ENCODE measurements at places on chromosomes 4 and X.

DNA sequence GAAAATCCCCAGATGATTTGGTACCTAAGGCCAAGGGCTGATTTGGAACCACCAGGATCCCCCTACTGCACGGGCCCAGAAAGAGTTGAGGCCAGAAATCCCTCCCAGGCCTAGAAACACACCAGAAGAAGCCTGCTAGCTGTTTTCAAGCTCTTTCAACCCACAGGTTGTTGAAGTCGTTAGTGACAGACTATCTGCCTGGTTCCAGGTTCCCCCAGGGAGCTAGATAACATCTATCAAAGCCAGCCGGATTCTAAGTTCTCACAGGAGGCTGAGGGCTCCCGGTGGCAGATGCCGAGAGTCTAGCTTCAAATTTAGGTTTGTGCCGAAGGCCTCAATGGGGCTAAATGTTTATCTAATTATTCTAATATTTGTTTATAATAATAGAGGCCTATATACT lies 132.0 kb upstream of the ATP6AP2 start:
- no peak for DNase-seq

- DNase-seq: no peak
These were observed 32.7 kb upstream of the GLRA2 start for GRCh38 chrX:14496674-14497073.

DNA sequence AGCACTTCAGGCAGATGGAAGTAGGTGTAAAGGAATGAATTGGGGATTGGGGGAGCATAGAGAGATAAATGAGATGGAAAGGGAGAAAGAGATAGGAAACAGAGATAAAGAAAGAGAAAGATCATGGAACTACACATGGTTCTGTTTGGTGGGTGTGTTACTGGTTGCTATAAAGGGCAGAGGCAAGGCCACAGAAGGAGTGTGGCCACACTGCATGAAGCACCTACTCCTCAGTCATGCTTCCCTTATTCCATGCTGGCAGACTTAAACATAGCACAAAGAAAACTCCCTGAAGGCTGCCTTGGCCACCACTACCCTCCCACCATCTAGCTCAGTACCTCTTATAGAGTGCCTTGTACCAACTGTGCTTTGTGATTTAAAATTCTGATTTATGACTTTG lies 56.9 kb downstream of the OPHN1 start:
- no peak for DNase-seq

DNA sequence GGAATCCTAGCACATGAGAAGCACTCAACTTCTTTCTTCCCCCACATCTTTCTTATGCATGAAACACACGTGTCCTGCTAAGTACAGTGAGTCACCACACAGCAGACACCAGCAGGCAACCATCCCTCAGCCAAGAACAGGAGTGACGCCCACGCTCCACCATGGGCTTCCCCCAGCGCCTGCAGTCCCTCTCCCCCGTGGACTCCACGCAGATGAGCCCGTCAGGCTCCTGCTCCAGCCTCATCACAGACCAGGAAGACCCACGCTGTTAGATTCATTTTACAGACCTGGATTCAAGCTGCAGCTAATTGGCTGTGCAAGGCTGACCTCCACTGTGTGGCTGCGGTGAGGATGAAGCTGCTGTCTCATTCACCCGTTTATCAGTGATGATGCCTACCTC lies 16.7 kb downstream of the HMX1 start:
- peak; percentile 34 for DNase-seq

DNA sequence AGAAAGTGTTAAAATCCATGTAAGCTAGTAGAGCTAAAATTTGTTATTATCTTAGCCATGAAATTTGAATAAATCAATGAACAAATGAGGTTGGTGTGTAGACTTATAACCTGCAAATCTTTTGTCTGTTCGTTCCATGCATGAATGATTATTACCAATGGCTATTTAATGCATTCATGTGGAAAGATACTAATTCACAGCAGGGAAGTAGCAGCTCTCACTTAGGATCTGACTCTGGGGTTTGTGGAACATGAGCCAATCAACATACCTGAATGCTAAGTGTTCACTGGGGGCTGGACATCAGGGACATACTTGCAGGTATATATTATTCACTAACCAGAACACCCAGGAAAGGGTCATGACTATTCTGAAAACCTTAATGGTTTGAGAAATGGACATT lies 444.1 kb downstream of the STIM2 start:
- DNase-seq: no peak

DNA sequence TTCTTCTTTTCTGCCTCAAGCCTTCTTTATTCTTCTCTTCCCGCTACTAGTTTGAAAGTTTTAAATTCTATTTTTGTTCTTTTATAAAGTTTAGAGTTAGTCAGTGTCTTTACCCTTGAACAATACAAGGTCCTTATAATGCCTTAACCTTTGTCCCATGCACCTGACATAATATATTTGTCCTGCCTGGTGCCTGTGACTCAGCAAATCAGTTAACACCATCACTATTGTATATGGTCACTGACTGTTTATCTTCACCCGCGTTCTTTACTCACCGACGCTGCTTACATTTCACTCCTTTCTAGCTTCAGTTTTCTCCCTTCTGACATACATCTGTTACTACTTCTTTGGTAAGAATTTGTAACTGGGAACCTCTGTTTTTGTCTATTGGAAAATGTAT lies 5.7 kb downstream of the SMIM20 start:
- DNase-seq: peak; percentile 61

GRCh38 chr4:83851261-83852084 lies 315.6 kb downstream of the GPAT3 start:
- DNase-seq: peak; percentile 12

GRCh38 chr4:47612116-47613023 lies 127.3 kb downstream of the ATP10D start:
- no peak for DNase-seq

- DNase-seq: no peak
These were observed 144.8 kb downstream of the FRYL start for GRCh38 chr4:48635310-48635709.

DNA sequence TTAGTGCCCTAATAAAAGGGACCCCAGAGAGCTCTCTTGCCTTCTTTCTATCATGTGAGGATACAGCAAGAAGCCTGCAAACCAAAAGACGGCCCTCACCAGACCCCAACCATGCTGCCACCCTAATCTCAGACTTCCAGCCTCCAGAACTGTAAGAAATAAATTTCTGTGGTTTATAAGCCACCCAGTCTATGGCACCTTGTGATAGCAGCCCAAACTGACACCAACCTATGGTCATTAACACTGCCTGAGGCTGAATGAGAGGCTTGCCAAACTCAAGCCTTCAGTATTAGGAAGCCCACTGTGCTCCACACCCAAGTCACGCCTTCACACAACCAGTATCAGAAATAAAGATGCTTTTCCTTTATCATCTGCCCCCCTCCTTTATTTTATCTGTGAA lies 127.3 kb upstream of the KLF3 start:
- DNase-seq: no peak

DNA sequence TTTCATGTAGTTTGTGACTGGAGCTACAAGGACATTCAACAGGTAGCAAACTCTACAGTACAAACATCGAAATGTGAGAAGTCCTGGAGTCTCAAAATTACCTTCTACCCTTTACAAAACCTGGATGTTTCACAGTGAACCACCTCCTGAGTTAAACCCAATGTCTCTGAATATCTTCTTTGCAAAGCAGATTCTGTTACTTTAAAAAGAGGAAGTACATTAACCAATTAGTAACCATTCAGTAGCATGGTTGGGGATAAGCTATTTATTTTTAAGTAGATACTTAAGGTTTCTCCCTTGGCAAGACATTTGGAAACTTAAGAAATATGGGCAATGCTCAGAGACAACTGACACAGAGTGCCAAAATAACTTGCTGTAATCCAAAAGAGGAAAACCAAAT lies 371.9 kb upstream of the NWD2 start:
- DNase-seq: no peak

DNA sequence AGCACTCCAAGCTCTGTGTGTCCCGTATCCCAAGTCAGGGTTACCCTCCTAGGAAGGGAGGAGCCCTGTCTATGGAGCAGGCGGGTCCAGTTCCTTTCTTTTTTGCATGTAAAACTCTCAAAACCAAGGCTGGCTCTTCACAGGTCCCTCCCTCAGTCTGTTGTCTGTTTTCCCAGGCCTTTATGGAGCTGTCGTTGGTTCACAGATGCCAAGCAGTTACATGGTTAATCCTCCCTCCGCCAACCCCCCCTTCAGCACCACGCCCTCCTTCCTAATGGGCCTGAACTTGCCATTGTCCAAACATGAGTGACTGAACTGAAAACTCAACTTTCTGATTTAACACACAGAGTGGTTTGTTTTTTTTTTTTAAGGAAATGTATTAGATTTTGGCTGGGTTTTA lies 148.3 kb downstream of the STOX2 start:
- DNase-seq: no peak

- DNase-seq: no peak
These were observed 66.2 kb downstream of the BEX3 start for GRCh38 chrX:103442536-103442901.

- no peak for DNase-seq
These were observed 113.6 kb upstream of the CBLL2 start for GRCh38 chrX:22159071-22159470.

GRCh38 chr4:54085284-54085683 lies 14.7 kb upstream of the GSX2 start:
- no peak for DNase-seq

DNA sequence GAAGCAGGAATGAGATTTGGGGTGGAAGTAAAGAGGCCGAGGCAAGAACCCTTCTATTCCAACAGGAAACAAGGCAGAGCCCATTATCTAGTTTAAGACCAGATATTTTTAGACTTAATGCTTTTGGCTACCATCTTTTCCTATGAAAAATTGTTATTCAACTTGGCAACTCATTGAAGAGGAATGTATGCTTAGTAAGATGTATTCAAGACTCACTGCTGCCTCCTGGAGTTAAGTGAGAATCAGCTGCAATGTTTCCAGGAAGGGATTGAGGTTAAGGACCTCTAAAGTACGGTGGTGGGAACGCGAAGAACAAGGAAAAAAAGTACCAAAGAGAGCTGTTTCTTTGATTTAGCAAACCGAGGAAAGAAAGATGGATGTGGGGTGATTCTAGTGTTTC lies 89.1 kb downstream of the RAPGEF2 start:
- DNase-seq: peak; percentile 52

DNA sequence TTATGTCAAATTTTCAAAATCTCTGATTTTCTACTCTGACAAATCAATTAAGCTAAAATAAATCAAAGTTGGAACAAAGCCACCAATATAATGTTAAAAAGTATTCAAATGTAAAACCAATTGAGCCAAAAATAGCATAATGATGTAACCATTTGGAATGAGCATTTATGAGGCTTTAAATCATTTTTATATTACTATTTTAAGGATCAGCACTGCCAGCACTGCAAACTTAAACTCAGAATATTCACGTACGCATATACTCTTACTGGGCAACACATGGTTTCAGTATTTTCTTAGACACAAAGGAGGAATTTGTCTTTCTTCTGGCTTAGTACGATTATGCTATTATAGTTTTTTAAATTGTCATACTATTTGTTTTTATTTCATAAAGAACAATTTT lies 52.2 kb downstream of the AFAP1 start:
- no peak for DNase-seq

- no peak for DNase-seq
These were observed 40.1 kb downstream of the NOP14 start for GRCh38 chr4:2923141-2923551.

DNA sequence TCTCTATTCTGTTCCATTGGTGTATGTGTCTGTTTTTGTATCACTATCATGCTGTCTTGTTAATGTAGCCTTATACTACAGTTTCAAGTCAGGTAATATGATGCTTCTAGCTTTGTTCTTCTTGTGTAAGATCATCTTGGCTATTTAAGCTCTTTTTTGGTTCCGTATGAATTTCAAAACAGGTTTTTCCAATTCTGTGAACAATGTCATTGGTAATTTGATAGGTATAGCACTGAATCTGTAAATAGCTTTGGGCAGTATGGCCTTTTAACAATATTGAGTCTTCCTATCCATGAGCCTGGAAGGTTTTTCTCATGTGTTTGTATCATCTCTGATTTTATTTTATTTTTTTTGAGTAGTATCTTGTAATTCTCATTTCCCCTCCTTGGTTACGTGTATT lies 94.3 kb downstream of the ANAPC10 start:
- DNase-seq: no peak

DNA sequence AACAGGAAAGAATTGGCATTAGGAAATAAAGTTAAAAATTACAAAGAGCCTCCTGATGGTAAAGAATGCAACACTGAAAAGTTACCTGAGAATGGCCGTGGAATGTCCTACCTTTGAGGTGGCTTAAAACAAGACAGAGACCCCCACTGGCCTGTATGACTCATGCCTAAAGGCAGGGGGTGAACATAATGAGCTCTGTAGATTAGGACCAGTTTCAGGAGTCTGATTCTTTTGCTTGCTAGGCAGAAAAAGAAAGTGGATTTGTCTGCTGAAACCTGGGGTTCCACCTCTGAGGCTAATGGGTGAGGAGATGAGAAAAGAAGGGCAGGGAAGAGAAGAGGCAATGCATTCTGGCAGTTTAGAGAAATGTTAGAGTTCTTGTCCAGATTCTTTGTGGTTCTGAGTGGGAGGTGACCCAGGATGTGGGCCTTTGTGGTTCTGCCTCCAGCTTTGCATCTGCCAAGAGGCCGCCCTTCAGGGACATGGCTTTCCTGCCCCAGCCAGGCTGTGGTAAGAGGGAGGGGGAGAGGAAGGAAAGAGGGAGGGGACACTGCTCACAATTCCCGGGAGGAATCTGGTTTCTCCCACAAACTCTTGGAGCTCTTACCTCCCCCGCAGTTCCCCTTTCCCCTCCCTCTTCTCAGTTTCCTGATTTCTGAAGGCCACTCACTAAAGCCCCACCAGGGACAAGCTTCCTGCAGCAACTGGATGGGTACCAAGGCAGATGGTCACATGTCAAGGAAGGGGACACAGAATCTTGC lies 109.6 kb downstream of the EFNB1 start:
- DNase-seq: no peak

DNA sequence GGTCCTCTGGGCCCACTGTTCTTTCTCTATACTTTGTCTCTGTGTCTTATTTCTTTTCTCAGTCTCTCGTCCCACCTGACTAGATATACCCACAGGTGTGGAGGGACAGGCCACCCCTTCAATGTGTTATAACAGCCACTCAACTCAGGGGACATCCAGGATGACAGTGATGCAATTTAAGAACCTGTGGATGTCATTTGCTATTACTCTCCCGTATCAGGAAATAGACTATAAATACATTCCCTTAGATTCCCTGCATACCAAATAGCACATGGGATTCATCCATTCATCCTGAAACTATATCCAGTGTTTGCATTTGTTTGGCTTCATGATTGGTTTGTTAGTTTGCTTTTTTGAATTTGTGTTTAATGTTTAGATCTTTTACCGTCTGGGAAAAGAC lies 16.6 kb upstream of the QRFPR start:
- no peak for DNase-seq

GRCh38 chr4:164779811-164780216 lies 25.9 kb downstream of the SMIM31 start:
- peak; percentile 60 for DNase-seq

DNA sequence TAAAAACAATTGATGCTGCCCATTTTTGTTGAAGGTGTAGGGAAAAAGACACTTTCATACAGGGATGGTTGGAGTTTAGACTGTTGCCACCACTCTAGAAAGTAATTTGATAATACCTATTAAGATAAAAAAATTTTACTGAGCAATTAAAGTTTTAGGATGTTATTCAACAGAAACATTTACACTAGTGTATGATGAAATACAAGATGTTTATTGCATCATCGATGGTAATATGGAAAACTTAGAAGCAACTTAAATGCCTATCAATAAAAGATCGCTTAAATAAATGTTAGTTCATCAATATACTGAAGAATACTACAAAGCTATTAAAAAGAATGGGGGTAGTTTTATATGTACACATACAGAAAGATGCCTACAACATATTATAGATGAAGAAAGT lies 9.2 kb upstream of the VSIG4 start:
- DNase-seq: no peak

Measured in hepatocyte (in vitro differentiated cells).